ENCODE measurements at places on chromosomes 16 and 17. TPM values are rescaled to one million over a fixed set of nuclear protein-coding genes. Genes with fewer than 3 reads are reported as not detected.

TRIM47 gene
- 34.9 TPM for total RNA-seq

KRTAP1-1 gene
- not detected for total RNA-seq

TPSB2 gene
- total RNA-seq = not detected

HS3ST3A1 gene
- total RNA-seq = 0.18 TPM

CTRB1 gene
- total RNA-seq = not detected

DLG4 gene
- total RNA-seq = 10.3 TPM

KRT33A gene
- not detected for total RNA-seq

CACNA1G gene
- not detected for total RNA-seq

INCA1 gene
- total RNA-seq = 0.18 TPM

CCDC92B gene
- not detected for total RNA-seq

SPATA22 gene
- not detected for total RNA-seq
